ENCODE measurements at places on chromosomes 16 and 17.

- no peak for DNase-seq
Measured at GRCh38 chr16:79264237-79265109, 336.1 kb downstream of the MAF start.

- DNase-seq, result no peak
Measured at GRCh38 chr17:76914937-76915336, 46.7 kb downstream of the MGAT5B start.

GRCh38 chr17:42348104-42348503 lies 40.1 kb downstream of the STAT3 start:
- DNase-seq, result no peak

GRCh38 chr16:75064403-75065148 lies 52.0 kb downstream of the LDHD start:
- DNase-seq, result no peak

GRCh38 chr17:42340691-42341127 lies 47.5 kb downstream of the STAT3 start:
- peak; percentile 10 for DNase-seq

GRCh38 chr17:75807861-75808260 lies 23.3 kb downstream of the UNK start:
- no peak for DNase-seq
